DND-41 (cell line): ENCODE measurements at places on chromosomes 1 and 21.

DNA sequence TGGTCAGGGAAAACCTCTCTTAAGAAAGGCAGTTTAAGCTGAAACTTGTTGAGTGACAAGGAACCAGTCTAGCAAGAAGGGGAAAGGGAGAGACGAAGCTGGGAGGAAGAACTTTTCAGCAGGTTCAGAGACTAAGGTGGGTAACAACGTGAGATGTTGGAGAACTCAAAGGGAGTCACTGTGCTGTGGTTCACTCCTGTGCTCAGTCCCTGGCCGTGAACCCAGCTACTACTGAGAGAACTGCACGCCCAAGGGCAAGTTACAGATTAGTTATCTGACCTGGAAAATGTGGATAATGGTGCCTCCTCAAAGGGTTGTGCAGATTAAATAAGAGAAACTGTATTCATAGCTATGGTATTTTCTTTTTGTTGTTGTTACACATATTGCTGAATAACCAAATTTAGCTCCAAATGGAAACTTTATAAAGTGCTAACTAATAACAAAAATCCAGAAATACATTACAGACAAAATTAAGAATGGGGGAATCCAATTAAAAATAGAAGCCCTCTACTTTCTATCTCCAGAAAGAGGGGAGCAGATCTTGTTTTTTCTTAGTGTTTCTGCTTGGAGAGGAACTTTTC, 2.9 kb downstream of the ZBTB40 start:
- no peak for DNase-seq

DNA sequence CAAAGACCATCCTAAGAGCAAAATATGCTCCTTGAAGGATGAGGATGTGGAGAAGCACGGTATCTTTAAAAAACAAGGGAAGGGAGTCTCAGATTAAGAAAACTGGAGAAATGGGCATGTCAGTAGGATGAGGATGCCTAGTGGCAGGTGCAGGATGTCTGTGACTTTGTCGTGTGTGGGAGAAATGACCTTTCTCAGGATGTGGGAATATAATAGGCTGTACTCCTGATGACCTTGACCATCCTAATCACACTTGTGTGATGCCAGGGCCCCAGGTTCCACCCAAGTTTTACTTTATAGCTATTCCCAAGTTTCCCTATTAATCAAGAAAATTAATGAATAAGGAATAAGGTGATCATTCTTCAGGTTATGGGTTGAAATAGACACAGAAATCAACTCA, 12.9 kb downstream of the C1orf116 start:
- DNase-seq, result no peak

- no peak for DNase-seq
Measured at GRCh38 chr1:176225911-176226310, 18.8 kb upstream of the COP1 start.

- no peak for DNase-seq
Measured at GRCh38 chr1:151881479-151881878, 27.8 kb downstream of the THEM4 start.

DNA sequence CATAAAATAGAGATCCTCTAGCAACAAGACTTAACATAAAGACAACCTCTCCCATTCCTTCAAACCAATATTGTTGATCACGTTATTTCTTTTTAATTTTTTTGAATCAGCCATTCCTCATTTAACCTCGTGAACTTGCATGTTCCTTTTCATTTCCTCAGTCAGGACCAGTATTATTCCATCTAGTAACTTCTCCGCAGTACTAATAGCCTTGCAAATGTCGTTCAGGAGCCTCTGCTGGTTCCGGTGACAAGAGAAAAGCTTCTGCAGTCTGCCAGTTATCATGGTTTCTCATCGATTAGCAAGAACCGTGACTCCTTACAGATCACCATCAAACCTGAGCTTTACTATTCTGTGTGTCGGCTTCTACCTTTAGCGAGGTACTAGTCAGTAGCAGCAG, 3.0 kb downstream of the APP start:
- DNase-seq, result no peak

- DNase-seq, result no peak
Measured at GRCh38 chr1:152053375-152053774, 16.6 kb upstream of the S100A11 start.

GRCh38 chr21:24375201-24375600, 1232.1 kb downstream of the MRPL39 start:
- DNase-seq, result peak; percentile 18

GRCh38 chr1:212941452-212941851, 8.9 kb upstream of the VASH2 start:
- DNase-seq, result no peak

DNA sequence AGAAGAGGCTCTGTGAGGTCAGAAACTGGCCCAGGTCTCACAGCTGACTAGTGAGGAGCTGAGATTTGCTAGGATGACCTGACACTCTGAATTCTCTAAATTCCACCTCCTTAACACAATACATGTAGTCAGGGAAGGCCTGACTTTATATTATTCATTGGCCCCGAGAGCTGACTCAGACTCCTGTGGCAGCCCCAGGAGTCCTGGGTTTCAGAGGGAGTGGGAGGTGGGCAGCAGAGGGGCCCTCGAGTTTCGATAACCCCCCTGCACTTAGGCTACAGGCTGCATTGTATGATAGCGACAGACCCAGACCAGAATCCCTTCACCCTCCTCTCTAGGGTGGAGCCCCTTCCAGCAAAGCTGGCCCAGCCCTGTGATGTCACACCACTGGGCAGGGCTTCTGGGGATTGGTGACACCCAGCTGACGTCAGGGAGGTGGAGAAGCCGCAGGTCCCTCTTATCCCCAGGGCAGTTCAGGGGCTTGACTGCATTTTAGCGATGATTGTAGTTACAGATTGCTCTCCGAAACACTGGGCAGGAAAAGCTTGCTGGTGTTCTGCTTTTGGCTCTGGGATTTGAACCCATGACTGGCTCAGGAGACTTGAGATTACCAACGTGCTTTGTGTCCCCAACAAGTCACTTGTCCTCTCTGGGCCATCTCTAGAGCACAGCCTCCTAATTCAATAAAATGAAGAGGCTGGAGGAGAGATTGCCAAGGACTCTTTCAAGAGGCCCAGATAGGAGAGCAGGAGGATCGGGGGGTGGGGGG, 17.0 kb upstream of the GPR37L1 start:
- DNase-seq, result no peak

GRCh38 chr1:214551436-214552173, at the start of gene PTPN14:
TSS of gene PTPN14 (minus strand) at chr1:214551602. CDS start at chr1:214464803, 86,799 bp downstream.
- DNase-seq, result peak; percentile 55

DNA sequence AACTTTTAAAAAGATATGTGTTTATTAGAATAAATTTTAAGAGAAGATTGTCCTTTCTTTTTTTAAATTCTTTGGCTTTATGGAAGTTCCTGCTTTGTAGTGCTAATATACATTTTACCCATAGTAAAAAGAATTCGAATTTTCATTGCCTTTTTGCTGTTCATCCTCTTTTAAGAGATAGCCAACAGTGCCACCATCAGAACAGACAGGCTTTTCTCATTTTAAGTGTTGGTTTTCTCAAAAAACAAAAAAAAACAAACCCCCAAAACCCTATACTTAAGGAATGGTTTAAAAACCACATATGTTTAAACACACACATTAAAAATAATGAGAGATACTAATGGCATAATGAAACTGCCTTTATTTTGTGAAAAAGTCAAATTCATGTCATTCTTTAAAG, 118.8 kb downstream of the NEK7 start:
- DNase-seq, result no peak

DNA sequence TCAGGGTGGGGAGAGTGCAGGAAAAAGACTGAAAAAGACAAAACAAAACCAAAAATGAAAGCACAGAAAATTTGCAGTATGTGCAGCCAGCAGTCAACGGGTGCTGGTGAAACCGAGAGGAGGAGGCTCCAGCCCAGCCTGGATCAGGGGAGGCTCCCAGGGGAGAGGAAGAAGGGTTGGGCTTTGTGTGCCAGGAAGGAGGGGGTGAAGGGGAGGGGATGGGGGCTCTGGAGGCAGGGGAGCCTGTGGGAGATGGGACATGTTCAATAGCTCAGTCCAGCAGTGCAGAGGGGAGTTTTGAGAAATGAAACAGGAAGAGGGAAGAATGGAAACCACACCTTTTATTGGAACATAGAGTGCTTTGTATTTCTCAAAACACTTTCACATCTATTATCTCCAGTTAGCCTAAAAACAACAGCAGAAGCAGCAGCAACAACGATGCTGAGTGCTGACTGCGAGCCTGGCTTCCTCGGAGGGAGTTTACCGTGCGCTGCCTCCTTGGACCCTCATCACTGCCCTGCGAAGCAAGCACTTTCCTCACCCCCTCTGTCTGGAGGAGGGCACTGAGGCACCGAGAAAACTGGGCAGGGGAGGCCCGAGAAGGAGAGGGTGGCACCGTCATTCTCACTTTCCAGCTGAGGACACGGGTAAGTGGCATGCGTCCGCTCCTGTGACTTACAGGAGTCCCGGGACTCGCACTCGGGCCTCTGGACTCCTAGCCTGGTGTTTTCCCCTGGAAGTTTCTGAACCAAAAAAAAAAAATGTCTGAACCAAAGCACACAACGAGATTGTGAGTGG, 62.9 kb downstream of the MDM4 start:
- peak; percentile 58 for DNase-seq

DNA sequence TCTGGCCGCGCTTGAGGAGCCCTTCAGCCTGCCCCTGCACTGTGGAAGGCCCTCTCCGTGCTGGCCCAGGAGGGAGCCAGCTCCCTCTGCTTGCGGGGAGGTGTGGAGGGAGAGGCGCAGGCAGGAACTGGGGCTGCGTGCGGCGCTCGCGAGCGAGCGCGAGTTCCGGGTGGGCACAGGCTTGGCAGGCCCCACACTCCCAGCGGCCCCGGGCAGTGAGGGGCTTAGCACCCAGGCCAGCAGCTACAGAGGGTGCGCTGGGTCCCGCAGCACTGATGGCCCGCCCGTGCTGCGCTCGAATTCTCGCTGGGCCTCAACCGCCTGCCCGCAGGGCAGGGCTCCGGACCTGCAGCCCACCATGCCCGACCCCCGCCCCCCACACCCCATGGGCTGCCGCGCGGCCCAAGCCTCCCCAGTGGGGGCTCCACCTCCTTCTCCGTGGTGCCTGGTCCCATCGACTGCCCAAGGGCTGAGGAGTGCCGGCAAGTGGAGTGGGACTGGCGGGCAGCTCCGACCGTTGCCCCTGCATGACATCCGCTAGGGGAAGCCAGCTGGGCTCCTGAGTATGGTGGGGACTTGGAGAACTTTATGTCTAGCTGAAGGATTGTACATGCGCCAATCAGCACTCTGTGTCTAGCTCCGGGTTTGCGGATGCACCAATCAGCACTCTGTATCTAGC, 46.0 kb downstream of the COL24A1 start:
- no peak for DNase-seq
